ENCODE measurements at places on chromosomes 11 and 22.
A peak's percentile ranks its signal among the peaks of the same experiment; 100 is the strongest.

GRCh38 chr11:134120143-134120850 lies 51.4 kb downstream of the JAM3 start:
- DNase-seq = no peak

- DNase-seq = no peak
These were observed 253.7 kb upstream of the POU2AF2 start for GRCh38 chr11:110991661-110992355.

DNA sequence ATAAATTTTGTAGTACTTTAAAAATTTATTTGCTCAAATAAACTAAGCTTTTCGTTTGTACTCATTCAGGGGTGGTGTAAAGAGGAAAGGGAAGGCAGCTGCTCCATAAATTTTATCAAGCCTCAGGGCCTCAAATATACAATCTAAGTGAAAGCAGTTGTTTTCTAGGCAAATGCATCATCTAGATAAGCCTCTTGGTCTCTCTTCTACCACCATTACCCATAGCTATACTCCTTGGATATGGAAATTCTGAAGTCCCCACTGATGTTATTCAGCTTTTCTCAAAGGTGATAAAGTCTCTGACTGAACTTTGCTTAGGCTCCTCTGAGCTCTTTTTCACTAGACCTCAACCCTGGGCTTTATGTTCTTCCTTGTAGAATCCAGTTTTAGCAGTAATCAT lies 1313.1 kb downstream of the JRKL start:
- no peak for DNase-seq

DNA sequence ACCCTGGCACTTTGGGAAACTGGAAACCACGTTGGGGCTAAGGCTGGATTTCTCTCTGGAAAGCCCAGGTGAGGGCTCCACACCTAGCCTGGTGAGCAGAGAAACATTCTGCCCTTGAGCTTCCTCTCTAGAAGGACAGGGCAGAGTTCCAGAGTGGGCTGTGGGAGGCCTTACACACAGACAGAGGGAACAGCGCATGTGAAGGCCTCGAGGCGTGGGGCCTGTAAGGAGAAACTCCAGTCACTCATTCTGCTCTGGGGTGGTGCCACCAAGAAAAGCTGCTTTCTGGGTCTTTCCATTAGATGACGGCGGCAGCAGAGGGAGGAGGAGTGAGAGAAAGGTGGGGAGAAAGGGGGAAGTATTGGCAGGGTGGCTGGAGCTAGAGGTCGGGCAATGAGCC lies 183.1 kb downstream of the CHST1 start:
- no peak for DNase-seq

GRCh38 chr22:38745676-38746460 lies 9.9 kb downstream of the SUN2 start:
- DNase-seq = no peak

DNA sequence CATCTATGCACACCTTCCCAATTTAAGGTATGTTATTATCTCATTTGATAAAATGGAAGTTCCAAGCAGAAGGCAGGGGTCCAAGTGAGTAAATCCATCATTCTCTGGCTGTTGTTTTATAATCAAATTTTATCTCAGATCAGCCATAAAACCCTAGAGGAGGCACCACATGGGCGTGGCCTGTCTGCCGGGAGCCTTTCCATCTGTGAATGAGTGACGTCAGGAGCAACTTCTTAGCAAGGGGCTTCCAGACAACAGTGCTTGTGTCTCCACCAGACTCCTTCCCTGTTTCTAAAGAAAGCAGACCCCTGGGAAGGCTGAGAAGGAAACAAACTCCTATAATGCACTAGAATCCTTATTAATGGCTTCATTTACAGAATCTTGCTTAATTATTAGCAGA lies 13.5 kb downstream of the SEZ6L start:
- no peak for DNase-seq

- DNase-seq = no peak
These were observed 16.5 kb downstream of the NAP1L4 start for GRCh38 chr11:2975594-2975993.

- DNase-seq = no peak
These were observed 119.3 kb downstream of the KCNQ1 start for GRCh38 chr11:2564008-2564530.

DNA sequence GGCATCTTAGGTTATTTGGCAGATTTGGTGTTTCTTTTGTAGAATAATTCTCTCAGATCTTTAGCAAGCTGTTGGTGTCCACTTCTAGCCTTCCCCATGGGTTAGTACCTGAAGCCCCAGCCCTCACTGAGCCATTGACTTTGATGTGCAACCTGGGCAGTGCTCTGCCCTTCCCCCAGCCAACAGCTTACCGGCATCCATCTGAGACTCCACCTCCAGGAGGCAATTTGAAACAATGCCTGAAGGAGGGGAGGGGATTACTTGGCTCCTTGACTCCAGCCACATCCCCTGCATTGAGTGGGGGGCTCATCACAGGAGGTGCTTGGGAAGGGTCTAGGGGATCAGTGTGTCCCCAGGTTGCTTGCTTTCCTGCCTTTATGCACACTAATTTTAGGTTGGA lies 114.8 kb downstream of the TRIM29 start:
- DNase-seq = no peak

GRCh38 chr11:14537134-14537599 lies 17.0 kb upstream of the PSMA1 start:
- DNase-seq = peak; percentile 17

GRCh38 chr11:10407749-10408685 lies 47.0 kb upstream of the AMPD3 start:
- no peak for DNase-seq

DNA sequence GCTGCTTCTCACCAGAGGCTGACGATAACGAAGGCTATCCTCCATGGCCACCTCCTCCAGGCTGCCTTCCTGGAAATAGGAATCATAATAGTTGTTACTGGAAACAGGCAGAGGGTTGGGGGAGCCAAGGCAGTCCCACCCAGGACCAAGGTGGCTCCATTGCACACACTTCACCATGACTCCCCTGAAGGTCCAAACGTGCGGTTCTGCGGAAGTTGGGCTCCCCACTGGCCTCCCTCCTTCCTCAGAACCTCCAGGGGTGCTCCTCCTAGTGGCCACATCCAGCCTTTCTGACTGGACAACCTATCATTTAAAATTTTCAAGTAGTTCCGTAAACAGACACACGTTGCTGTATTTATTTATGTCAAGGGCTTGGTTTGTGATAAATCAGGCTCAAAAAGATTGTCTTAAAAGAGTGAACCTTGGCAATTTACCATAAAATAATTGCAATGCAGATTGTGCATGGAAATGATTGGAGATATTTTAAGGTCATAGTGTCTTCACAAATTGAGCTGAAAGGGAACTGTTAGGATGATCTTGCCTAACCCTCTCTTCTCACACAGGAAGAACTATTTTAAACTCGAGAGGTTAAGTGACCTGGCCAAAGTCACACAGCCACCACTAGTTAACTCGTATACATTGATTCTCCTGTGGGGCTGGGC lies 1.4 kb upstream of the TCN2 start:
- DNase-seq = peak; percentile 45

- DNase-seq = no peak
These were observed 335.3 kb downstream of the CTTN start for GRCh38 chr11:70733327-70734325.

DNA sequence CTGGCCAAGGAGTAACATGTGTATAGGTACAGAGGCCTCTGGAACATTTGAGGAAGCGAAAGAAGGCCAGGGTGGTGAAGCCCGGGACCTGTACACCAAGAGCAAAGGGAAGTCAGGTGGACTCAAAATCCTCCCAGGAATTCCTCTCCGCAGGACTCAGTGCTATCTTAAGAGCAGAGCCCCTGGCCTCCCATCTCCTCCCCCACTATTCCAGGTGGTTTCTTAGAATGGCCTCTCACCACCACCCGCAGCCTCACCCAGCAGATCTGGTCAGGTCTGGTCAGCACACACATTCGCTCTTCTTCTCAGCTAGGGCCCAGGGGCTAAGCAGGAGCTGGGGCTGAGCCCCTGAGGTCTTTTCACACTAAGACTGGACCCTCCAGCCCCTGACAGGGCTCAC lies 59.1 kb downstream of the SCGB1A1 start:
- DNase-seq = no peak

- DNase-seq = peak; percentile 58
These were observed 18.4 kb downstream of the SELENOO start for GRCh38 chr22:50218996-50219727.

GRCh38 chr22:48085901-48086645 lies 1323.6 kb downstream of the TBC1D22A start:
- no peak for DNase-seq

GRCh38 chr11:91860661-91861060 lies 364.0 kb upstream of the FAT3 start:
- no peak for DNase-seq

GRCh38 chr11:117677729-117678310 lies 119.2 kb downstream of the DSCAML1 start:
- DNase-seq = no peak
